Inflammatory macrophage treated with lipopolysaccharide for 1 hour (primary cell): ENCODE measurements at places on chromosomes 13 and 19.

GRCh38 chr13:106533943-106534638 is 1.4 kb downstream of the EFNB2 start:
- no peak for DNase-seq

DNA sequence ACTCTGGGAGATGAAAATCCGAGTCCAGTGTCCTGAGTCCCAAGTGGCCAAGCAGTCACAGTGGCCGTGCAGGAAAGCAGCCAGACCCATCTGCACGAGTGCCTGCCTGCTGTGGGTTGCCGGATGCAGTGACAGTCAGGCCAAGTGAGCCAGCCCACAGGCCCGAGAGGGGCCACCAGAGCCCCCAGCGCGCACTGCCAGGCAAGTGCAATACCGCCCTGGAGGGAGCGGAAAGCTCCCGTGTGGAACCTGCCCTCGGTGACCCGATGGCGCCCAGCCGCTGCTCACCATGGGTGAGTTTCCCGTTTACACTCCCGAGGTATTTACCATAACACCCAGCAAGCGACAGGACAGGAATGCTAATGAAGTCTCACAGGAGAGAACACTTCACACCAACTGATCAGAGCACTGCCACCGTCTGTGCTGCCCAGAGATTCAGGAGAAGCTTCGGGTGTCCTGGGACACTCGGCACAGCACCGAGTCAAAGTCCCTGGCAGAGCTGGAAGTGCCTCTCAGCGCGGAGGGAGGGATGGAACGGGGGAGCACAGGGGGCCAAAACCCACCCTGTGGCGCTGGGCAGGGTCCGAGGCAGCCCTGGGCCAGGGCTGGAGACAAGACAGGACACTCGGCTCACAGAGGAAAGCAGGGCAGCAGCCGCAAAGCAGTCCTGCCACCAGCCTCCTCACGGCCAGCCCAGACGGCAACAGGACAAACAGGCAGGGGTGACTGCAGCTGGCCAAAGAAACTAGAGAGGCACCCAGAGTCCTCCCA is 21.3 kb upstream of the TINCR start:
- DNase-seq: no peak

DNA sequence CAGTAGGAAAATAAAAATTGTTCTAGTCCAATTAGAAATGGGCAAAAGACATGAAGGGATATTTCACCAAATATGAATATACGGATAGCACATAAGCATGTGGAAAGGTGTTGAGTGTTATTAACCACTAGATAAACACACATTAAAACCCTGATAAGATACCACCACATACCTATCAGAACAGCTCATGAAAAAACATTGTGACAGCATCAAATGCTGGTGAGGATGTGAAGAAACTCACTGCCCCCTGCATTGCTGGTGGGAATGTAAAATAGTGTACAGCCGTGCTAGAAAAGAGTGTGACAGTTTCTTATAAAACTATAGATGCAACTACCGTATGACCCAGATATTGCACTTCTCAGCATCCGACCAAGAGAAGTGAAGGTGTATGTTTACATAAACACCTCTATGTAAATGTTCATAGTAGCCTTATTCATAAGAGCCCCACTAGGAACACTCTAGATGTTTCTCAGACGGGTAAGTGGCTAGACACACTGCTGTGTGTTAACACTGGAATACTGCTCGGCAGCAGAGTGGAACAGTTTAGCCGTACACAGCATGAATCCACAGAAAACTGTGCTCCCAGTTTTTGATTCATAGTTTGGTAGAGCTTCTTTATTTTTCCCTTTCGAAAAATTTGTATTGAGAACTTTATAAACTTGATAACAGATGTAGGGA is 321.1 kb downstream of the MYO16 start:
- no peak for DNase-seq

GRCh38 chr13:27177852-27178251 is 6.2 kb upstream of the USP12 start:
- DNase-seq: peak; percentile 37

GRCh38 chr13:45361596-45362206 is 20.7 kb upstream of the TPT1 start:
- DNase-seq: no peak

DNA sequence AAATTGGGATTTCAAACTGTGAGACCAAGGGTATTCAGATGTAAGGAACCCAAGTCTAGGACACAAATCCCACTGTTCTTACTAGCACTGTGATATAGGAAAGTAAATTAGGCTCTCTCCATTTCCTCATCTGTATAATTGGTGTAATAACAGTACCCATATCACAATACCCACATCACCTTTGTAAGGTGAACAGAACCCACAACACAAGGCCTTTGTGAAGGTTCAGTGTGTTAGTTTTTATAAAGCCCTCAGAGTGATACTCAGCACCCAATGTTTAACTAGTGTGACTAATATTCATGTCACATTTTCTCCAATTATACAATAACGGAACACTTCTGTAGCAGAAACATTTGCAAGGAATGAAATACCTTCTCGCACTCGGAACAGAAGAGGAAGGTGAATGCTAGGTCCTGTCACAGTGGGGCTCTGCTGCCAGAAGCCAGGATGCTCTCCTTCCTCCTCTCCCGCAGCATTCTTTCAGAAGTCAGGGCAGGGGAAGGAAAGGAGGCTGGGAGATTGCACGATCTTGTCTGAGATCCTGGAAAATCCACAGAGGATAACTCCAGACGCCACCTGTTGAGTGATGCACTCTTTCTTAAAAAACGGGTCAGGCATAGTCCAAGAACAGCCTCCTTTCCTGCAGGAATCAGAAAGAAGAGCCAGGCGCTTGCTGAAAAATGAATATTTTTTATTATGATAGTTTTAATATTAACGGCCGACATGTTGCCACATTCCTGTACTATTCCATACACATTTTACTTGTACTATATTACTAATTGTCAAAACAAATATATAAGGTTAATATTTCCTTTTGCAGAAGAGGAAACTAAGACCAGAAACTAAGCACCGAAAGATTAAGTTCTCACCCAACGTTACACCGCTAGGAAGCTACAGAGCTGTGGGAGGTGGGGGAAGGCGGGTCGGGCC is 762 bp downstream of the ZNF45 start:
- DNase-seq: no peak

GRCh38 chr19:47231215-47232054 is 436 bp upstream of the BBC3 start:
- DNase-seq: peak; percentile 80

DNA sequence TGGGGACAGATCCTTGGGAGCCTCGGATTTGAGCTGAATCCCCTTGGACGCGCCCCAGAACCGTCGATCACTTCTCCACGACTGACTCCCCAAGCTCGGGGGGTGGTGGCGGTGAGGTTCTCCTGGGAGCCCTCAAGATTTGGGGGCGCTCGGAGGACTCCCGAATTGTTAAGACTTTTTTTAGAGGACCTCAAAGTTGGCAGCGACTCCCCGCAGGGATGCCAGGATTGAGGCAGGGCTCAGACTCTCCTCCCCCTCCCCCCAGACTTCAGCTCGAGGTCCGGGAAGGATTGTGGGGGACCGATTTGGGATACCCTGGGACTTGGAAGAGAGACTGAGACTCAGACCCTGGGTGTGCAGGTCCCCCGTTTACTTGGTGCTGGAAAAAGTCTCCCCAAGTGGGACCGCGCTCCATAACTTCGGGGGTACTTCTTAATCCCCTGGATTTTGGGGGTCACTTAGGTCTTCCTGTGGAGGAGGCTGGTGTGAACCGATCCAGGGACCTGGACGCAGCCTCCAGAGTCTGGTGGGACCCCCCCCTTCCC is 665 bp downstream of the VASP start:
- DNase-seq: no peak

DNA sequence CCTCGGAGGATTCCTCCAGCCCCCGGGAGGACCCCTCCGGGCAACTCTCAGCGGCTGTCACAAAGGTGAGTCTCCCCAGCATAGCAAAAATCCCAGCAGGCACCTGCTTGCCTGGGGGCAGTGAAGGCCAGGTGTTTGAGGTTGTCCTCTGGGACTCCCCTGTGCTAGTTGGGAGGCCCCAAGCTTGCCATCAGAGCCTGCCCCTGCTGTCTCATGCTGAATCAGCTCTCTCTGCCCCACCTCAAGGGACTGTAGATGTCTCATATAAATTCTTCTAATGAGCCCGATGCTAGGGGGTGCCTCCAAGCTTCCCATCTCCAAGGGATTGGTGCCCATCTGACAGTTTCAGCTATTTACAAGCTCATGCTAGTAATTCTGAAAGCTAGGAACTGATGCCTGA is 53.6 kb downstream of the NWD1 start:
- DNase-seq: no peak

DNA sequence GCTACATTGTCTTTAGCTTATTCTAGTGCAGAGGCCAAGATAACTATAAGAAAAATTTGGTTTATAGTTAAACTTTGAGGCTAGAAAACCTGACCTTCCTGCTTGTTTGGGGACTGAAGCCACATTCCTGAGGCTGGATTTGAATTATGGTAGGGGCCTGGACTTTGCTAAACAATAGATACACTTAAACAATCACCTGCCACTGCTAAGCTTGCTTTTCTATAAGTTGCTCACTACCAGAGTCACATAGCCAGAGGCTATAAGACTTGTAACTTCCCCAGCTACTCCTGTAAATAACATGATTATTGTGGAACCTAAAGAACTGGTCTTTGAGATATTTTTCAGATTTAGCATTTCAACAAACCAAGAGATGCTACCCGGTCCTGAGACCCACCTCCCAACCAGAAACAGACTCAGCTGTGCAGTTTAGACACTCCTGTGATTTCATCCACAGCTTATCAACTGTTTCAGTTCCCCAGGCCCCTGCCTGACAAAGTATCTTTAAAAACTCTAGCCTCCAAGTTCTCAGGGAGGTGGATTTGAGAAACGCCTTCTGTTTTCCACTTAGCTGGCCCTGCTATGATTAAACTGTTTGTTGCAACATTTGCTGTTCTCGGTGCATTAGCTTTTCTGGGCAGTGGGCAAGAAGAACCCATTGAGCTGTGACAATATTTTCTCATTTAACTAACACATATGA is 77.7 kb downstream of the MIPEP start:
- no peak for DNase-seq

DNA sequence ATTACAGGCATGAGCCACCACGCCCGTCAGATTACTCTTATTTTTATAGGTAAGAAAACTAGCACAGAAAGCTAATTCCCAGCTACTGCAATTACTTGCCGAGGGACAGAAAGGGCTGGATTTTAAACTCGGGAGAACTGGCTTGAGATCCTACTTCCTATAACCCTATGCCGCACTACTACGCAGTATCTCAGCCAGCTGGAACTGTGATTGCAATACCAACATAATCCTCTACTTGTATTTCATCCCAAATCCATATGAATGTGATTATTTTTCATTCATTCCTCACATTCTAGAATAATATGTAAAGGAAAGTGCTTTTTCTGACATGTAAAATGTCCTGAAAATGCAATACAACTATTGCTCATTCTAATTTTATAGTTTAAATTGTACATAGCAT is 773.8 kb upstream of the GPC6 start:
- no peak for DNase-seq

- no peak for DNase-seq
These were observed 23.5 kb downstream of the STARD13 start for GRCh38 chr13:33262062-33262487.

- DNase-seq: no peak
These were observed 218.0 kb upstream of the SERP2 start for GRCh38 chr13:44155422-44156293.

- DNase-seq: no peak
These were observed 40.2 kb downstream of the SLAIN1 start for GRCh38 chr13:77737583-77738200.

- DNase-seq: peak; percentile 88
These were observed 36.8 kb downstream of the ACTN4 start for GRCh38 chr19:38684078-38684861.

DNA sequence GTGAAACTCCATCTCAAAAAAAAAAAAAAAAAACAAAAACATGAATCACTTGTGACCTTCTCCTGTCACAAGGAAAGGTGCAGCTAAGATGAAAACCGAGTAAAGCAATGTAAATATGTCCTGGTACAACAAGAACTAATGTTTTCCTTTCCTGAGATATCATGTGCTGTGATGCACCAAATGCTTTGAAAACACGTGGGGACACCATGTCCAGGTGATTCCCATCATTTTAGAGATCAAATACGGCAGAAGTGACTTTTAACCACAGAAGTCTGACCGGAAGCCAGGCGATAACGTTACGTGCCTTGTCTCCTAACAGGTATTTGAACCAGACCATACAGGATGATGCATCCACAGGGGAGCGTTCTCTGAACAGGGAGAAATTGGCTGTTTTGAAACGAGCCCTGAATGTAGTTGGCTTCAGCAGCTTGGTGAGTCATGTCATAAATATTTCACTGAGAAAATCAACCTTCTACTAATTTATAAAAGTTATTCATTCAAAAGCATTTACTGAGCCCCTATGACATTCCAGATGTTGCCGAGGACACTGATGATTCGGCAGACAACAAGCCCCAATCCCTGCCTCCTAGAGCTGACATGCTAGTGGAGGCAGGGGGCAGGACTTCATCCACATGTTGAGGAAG is 328.1 kb downstream of the MYO16 start:
- DNase-seq: no peak

DNA sequence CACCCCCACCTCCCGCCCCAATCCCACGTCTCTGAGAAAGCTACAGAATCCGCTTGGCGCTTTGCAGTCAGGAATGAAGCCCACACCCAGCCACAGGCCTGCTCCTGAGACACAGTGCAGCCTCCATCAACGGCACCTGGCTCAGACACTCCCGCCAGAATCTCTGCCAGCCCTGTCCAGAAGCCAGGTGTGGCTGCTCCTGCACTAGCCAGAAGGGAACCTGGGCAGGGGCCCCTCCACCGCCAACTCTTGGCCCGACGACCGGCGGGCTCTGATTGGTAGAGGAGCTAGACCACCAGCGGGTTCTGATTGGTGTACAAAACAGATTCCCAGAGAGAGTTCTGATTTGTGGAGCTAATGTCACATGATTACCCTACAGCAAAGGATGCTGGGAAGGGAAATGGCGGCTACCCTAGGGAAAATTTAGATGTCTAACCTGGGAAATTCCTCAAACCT is 2.9 kb upstream of the PPP6R1 start:
- no peak for DNase-seq

- no peak for DNase-seq
These were observed 1019.5 kb downstream of the PCDH9 start for GRCh38 chr13:66210677-66211076.

DNA sequence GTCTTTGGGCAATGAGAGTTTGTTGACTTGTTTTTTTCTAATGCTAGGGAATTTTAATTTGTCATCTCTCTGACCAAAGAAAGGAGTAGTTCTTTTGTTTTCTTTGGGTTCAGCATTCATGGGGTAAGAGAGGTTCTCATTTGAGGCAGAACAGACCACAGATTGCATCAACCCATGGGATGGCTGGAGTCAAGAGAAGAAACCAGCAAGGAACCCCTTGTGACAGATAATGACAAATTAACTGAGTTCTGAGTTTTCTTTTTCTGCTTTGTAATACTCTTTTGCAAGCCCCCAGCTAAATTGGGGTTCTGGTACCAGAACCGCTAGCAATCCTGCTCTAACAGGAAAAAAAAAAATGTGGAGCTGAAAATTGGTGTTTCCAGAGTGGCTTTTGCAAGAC is 864.1 kb downstream of the DIAPH3 start:
- DNase-seq: no peak

GRCh38 chr19:40370997-40371801 is 18.8 kb downstream of the HIPK4 start:
- no peak for DNase-seq
